Non-pigmented ciliary epithelial cell (primary cell): ENCODE measurements at places on chromosomes 1 and 21.
A peak's percentile ranks its signal among the peaks of the same experiment; 100 is the strongest.

DNA sequence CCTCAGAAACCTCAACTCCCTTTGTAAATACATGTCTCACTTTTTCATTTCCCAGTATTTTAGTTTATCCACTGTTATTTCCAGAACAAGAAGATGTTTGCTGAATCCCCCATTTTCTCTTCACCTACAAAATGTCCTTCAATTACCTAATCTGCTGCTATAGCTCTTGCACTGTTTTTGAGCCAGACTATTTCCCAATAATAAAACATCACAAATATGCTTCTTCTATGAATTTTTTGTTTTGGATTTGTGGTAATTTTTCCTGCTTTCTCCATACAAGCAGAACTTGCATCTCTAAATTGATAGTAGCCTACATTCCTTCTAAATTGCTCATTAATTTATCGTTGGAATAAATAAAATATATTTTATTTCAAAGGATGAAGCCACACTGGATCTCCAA lies 199.6 kb upstream of the C1orf87 start:
- DNase-seq: no peak

DNA sequence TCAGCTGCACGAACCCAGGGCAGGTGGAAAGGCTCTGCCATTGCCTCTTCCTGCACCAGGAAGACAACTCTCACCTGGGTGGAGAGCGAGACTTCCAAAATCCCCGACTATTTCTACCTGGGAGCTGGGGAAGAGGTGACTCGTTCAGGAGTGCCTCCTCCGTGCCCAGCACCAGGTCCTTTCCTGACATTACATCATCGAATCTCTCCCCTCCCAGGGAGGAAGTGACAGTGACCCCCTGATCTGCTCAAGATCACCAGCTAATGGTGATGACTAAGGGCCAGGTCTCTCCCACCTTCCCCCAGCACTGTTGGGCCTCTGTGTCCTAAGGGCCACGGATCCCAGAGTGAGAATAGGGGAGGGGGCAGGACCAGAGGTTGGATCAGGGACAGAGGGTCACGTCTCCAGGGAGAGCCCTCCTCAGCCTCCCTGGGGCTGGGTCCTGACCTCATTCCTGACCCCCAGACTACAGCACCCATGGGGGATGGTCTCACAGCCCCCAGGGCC lies 6.8 kb downstream of the MEGF6 start:
- DNase-seq: no peak

GRCh38 chr1:5917281-5917590 lies 75.0 kb downstream of the NPHP4 start:
- no peak for DNase-seq

DNA sequence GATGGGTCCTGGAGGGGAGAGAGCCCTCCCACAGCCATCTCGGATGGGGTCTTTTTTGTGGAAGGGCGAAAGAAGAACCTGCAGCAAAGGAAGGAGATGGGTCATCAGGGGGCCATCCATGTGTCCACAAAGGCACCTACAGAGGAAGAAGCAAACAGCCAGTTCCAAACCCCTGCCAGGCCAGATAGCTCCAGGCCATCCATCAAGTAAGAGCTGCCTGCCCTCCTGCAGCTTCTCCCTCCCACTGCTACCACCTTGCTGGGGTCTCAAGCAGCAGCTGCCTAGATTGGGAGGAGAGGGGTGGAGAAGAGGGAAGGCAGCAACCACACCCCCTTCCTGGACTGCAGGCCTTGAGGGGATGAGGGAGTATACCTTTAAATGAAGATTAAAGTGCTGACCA lies 4.5 kb downstream of the FCAMR start:
- no peak for DNase-seq

DNA sequence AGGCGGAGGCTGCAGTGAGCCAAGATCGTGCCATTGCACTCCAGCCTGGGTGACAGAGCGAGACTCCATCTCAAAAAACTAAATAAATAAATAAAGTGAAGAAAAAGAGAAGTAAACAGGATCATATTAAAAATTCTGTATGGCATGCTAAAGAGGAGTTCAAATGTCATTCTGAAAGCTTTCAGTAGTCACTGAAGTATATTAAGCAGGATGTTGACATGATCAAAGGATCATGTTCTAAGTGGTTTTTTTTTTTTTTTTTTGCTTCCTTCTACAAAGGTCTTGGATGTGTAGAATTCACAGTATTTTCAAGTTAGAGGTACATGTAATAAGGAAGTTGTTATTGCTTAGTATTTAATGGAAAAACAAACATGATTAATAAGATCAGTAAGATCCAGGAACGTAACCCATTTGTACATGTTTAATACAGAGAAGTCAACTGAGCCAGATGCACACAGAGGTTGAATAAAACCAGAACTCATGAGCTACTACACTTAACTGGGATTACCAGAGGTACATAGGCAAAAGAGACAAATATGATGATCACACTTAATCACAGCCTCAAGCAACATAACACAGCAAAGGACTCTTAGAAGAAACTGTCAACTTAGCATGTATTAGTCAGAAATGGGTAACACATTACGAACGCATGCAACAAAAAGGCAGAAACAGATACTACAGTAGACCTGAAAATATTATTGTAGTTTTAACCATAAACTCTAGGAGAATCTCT lies 12.2 kb downstream of the CDC42BPA start:
- DNase-seq: no peak

DNA sequence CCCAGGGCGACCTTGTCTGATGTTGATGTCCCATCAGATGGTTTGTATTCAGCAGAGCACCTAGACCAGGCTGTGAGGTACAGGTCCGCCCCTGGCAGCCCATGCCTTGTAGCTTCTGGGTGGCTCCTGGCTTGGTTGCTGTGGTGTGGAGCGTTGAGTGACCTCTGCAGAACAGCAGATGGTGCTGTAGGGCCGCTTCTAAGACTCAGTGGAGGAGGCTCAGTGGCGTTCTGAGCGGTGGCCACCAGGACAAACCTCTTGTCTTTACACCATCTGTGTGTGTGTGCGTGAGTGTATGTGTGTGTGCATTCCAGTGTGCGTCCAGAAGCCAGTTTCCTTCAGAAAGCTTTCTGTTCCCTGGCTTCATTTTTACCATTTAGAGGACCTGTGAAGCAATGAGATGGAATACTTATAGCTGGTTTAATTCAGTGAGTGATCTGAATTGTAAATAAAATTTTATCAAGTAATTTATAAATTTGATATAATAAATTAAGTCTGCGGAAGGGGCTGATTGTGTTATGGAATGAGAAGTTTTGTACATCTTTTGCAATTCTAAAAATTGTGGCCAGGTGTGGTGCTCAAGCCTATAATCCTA lies 66.1 kb downstream of the ADARB1 start:
- DNase-seq: peak; percentile 87

DNA sequence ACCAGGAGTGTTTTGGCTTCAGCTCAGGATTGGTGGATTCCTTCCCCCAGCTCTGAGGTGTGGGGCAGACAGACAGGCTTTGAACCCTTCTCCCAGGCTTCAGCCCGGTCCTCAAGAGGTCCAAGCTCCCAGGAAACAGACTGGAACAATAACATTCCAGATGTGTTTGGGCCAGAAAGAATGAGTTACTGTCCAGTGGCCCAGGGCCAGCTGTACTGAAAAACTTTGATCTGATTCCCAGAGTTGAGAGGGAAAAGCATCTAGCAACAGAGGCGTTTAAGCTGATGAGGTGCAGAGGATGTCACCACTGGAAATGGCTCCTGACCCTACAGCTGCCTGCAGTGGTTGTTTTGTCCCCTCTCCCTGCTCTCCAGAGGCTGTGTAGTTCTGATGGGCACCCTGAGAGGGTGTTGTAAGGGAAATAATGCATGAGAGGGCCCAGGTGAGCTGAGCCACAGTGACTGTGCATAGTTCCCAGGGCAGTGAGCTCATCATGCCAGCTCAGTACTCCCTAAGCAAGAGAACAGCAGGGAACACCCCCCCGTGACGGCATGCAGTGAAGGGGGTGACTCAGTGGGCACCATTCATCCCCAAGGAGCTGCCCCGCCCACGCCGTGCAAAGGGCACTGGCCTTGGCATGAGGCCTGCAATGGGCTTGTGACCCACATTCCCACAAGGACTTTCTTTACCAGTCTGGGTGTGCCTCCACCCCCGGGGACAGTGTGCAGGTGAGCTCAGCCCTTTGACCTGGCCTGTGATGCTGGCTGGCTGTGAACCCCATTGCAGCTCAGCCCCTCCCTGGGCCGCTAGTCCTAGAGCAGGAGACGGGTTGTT lies 13.8 kb upstream of the SFN start:
- DNase-seq: no peak

DNA sequence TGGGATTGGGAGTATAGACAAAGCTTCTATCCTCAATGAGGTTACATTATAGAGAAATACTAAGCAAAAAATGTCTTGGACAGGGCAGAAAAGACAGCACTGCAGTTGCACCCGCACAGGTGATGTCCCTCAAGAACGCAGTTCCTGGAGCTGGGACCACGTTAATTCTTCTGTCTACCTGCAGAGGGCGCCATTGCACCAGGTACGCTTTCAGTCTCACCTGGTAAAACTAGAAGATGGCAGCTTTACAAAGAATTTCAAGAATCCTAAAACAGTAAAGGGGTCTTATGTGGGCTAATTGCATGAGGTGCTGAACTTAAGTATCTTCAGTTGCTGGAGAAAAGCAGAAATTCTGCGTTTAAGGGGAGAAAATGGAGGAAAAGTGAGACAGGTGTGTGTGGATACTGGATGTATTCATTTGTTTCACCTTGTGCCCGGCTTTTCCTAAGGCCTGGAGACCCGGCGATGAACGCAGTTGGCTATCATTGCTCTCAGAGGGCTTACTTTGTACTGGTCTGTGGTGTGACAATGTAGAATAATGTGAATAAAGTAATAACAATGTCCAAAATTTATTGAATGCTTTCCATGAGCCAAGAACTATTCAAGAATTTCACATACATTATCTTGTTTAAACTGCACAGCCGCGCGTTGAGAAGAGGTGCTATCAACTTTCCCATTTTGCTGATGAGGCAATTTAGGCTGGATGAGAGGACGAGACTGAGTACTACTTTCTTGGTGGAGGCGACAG lies 276.3 kb upstream of the GREM2 start:
- no peak for DNase-seq

DNA sequence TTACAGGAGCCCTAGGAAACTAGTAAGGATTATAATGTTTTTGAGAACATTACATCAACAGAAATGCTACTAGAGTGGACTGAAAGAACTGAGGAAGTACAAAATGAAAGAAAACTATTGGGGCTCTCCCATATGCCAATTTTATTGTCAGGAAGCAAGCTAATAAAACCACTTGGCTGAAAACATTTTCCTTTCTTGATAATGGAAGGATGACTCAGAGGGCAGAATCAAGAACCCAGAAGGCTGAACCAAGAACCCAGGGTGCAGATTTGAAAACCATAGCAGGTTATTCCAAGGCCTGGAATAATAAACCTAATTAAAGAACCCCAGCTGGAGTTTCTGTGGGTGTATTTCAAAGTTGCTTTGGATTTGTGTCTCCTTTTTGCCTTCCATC lies 70.7 kb downstream of the RPE65 start:
- no peak for DNase-seq

GRCh38 chr1:39105841-39106765 lies 80.0 kb downstream of the NDUFS5 start:
- no peak for DNase-seq

DNA sequence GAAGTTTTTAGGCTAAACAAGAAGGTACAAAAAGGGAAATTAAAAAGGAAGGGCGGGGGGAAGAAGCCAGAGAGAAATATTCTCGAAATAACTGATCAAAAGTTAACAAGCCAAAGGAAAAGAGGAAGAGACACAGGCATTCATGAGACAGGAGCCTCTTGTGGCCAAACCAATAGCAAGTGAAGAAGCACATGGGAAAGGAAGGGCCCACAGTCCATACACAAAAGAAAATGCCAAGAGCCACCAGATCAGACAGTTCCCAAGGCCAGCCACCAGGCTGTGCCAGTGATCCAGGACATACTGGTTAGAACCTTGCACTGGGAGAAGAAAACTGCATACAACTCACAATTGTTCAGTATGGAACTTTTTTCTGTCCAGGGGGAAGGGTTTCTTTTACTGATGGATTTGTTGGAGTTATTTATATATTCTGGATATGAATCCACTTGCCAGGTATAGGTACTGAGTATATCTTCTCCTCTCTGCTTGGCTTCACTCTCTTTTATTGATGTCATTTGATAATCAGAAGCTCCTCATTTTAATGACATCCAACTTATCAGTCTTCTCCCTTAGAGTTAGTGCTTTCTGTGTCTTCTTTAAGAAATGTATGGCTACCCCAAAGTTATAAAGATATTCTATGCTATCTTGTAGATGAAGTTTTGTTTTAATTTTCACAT lies 76.8 kb downstream of the CD46 start:
- DNase-seq: no peak

DNA sequence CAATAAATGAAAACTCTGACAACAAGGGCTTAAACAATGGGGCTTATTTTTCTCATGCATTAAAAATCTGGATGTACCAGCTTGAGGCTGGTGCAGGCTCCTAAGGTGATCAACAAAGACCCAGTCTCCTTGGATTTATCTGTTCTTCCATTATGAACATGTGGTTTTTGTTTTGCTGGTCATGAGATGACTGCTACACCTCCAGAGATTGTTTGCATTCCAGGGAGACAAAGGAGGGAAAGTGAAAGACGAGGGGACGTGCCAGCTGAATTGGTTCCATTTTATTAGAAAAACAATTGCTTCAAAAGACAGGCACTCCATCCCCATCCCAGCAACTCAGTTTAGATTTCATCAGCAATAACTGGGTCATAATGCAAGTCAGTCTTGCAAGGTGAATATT lies 90.9 kb upstream of the KCNK1 start:
- DNase-seq: no peak

DNA sequence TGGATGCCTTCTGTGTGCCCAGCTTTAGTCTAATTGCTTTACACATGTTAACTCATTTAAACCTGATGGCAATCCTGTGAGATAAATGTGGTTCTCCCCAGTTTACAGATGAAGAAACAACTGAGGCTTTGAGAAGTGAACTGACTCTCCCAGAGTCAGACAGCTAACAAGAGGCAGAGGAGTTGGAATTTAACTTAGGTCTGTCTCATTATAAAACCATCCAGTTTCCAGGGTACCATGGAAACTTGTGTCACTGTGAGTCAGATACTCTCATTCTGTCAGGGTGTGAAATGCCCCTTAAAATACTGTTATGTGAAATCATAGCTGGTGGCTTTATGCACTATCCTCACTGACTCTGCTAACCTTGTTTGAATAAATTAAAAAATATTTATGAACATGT lies 206.6 kb downstream of the PBX1 start:
- DNase-seq: peak; percentile 81
